Stimulated activated CD4-positive, alpha-beta T cell treated with anti-CD3 and anti-CD28 coated beads, TNF-alpha, amount 100 ng/mL, for 24 hours (primary cell): ENCODE measurements at places on chromosomes 4 and X.

- no peak for DNase-seq
Observed at GRCh38 chrX:31540313-31540712, 468.5 kb upstream of the FTHL17 start.

GRCh38 chr4:153138736-153139135 is 65.5 kb upstream of the TRIM2 start:
- DNase-seq = no peak

- no peak for DNase-seq
Observed at GRCh38 chrX:153561337-153561736, 37.6 kb downstream of the CCNQ start.

DNA sequence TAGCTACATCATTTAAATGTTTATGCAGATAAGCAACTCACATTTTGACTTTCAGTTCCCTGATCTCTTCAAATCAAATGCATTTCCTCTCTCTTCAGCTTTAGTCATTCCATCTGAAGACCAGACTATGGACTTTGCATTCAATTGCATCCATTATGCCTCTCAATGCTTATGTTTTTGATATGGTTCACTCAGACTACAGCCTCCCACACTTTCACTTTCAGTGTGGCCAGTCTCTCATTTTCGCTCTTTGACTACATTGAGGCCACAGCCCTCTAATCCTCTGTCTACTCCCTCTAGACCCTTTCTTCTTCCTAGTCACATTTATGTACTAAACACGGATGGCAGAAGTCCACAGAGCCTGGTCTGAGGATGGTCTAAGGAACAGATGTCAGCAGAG is 24.5 kb upstream of the VEGFC start:
- no peak for DNase-seq

DNA sequence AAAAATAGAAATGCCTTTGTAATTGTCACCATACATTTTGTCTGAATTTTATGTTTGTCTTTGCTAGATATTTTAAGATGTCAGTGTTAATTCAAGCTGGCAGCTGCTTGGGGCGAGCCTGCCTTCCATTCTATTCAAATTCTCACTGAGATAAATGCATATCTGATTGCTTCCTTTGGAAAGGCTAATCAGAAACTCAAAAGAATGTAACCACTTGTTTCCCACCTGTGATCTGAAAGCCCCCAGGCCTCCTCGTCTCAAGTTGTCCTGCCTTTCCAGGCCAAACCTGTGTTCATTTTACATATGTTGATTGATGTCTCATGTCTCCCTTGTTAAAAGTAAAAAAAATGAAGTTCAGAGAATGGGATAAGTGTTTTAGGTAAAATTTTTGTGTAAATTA is 318.7 kb upstream of the TECRL start:
- DNase-seq = no peak

DNA sequence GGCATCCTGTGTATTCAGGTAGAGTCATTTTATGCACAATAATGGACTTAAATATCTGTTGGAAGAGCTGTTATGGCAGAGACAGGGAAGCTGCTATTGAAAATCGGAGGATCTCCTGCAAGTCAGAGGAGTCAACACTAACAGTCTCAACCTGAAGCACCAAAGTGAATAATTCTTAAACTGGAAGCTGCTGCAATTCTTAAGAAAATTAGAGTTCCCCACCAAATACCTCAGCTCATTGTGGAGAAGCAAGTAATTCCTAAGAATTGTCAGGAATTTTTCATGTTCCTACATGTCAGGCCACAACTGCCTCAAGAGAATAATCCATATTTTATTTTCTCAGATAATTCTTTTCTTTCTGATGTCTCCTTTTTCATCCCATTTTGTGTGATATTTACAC is 892.6 kb upstream of the LCORL start:
- no peak for DNase-seq
